ENCODE measurements at places on chromosomes 16 and 17.
A peak's percentile ranks its signal among the peaks of the same experiment; 100 is the strongest.

- no peak for DNase-seq
Measured at GRCh38 chr16:89026121-89026612, 49.2 kb upstream of the CBFA2T3 start.

GRCh38 chr16:74591876-74592650 is 14.9 kb downstream of the GLG1 start:
- DNase-seq: no peak

DNA sequence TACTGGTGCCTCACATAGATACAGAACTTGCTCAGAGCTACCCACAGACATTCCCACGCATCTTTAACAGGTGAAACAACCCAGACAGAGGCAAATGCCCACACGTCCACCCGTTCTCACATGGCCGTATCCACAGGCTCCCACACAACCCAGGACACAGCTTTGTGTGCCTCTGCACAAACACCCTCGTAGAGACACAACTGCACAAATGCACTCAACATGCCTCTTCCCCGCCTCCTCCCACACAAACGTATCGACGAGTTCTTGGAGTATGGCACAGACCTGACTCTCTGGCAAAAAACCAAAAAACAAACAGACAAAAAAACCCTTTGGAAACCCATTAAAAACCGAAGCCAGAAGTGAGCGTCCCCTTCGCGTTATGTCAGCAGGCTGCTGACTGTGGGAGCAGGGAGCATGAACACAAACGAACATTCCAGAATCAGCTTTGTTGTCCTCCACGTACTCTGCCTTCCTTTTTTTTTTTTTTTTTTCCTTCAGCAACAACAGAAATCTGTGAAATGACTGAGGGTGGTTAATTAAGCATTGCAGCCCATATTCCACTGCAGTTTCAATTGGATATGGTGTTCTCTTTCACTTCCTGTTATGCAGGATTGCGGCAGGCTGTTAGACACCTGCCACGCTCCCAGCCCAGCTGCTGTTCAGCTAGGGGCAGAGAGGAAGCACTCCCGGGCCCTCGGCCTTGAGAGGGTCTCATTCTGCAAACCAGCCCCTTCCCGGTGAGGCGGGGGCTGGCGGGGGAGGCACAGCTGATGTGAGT is 313.7 kb downstream of the MAF start:
- peak; percentile 51 for DNase-seq

DNA sequence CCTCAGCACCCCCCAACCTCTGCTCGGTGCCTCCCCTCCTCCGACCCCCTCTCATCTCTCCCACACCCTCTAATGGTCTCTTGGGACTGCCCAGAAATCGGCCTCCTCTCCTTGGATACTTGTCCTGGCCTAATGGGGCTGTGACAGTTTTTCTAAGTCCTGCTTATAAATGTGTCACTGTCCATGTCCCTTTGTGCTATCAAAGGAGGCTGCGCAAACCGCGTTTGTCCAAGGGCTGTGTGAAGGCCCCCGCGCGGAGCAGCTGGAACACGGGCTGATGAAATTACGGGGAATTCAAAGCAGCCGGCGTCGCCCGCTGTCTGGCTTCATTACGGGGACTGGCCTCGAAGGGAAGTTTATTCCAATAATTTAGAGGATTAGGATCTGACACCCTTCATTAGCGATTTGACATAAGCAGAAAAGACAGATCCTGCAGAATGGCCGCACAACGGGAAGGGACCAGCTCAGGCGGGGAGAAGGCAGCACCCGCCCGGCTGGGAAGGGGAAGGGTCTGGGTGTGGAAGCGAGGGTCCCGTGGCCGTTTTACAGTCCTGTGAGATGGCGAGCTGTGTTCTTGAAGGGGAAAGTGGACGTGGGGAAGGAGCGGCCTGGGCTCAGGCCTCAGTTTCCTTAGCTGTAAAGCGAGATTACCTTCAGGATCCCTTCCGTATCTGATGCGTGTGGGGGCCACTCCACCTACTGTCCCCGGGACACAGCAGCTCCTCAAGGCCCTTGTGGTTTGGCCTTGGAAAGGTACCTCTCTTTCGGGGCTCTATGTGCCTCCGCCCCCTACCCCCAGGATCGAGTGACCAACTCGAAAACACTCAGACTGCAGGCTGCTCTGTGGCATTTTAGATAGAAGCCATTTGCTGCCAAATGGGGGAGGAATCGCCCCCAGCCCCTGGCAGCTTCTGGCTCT is 1.6 kb upstream of the WFIKKN2 start:
- DNase-seq: no peak

DNA sequence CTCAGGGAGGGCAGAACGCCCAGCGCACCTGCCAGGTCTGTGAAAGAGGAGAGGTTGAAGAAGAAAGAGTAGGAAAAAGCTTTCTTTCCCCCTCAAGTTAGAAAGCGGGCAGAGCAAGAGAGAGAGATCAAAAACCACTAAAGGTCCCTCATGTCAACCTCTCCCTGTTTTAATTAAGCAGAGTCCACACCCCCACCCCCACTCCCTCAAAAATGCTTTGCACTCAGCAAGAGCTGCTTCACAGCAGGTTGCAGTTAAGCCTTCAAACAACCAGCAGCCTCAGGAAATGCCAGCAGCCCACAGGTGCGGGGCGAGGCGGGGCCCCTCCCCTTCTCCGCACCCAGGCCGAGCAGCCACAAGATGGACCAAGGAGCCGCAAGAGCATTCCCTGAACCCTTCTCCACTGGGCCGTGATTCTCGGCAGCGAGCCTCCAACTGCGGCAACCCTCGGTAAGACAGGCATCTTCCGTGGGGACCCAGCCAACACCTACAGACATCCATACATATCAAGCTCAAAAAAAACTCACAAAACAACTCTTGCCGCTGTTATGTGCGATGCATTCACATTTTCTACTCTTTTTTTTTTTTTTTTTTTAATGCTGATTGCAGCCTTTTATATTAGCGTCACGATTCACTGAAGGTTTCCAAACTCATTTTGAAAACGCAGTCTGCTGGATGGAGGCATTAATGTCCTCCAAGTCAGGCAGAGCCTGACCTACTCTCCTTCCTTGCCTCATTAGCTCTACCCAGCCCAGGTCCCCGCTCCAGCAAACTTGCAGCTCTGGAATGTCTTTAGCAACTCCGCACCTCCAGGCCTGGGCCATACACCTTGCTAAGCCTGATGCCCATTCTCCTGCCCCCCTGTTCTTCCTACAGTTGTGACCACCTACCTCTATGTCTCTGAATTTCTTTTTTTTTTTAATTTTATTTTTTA is 66.1 kb downstream of the AXIN2 start:
- no peak for DNase-seq

DNA sequence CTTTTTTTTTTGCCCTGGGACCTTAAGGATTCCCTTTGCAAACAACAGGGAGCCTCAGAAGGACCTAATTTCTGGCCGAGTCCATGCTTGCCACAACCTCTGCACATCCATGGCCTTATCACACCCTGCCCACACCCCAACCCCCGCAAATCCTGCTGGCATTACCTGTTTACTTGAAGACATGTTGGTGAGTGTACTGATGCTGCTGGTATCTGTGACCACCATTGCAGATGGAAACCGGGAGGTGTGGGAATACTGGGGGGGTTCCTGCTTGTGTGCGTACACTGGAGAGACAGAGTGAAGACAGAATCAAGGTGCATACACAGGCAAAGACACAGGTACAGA is 46.0 kb downstream of the HNF1B start:
- DNase-seq: no peak

- peak; percentile 94 for DNase-seq
Measured at GRCh38 chr16:55944377-55944802, 69.2 kb upstream of the CES5A start.

DNA sequence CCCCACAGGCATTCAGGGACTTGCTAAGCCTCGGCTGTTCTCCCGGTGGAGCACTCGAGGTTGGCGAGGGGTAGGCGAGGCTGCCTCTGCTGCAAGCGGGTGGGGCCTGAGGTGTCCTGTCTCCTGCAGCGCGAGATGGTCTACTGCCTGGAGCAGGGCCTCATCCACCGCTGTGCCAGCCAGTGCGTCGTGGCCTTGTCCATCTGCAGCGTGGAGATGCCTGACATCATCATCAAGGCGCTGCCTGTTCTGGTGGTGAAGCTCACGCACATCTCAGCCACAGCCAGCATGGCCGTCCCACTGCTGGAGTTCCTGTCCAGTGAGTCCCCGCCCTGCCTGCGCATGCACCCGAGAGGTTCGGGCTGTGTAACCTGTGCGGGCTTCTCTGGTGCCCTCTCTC is 26.3 kb downstream of the TSC2 start:
- DNase-seq: no peak

GRCh38 chr17:28527181-28527681 is 21.1 kb downstream of the FOXN1 start:
- no peak for DNase-seq

- DNase-seq: no peak
Measured at GRCh38 chr16:2090481-2090776, 42.6 kb downstream of the TSC2 start.

DNA sequence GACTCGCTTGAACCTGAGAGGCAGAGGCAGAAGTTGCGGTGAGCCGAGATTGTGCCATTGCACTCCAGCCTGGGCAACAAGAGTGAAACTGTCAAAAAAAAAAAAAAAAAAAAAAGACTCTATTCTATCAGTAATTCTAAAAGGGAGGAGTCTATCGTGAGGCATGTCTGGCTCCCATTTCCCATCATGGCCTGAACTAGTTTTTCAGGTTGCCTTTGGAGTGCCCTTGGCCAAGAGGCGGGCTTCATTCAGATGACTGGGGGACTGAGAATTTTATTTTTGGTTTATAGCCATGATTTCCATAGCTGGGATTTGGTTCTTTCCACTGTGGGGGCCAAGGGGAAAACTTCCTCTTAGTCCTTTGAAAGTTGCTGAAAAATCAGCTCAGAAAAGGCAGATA is 3.5 kb upstream of the SNX29 start:
- no peak for DNase-seq

GRCh38 chr17:77494664-77495435 is 354.1 kb downstream of the SEC14L1 start:
- peak; percentile 73 for DNase-seq

GRCh38 chr16:69311533-69312387 is 610 bp downstream of the VPS4A start:
- DNase-seq: no peak

GRCh38 chr17:47280072-47280811 is 26.6 kb downstream of the ITGB3 start:
- no peak for DNase-seq

DNA sequence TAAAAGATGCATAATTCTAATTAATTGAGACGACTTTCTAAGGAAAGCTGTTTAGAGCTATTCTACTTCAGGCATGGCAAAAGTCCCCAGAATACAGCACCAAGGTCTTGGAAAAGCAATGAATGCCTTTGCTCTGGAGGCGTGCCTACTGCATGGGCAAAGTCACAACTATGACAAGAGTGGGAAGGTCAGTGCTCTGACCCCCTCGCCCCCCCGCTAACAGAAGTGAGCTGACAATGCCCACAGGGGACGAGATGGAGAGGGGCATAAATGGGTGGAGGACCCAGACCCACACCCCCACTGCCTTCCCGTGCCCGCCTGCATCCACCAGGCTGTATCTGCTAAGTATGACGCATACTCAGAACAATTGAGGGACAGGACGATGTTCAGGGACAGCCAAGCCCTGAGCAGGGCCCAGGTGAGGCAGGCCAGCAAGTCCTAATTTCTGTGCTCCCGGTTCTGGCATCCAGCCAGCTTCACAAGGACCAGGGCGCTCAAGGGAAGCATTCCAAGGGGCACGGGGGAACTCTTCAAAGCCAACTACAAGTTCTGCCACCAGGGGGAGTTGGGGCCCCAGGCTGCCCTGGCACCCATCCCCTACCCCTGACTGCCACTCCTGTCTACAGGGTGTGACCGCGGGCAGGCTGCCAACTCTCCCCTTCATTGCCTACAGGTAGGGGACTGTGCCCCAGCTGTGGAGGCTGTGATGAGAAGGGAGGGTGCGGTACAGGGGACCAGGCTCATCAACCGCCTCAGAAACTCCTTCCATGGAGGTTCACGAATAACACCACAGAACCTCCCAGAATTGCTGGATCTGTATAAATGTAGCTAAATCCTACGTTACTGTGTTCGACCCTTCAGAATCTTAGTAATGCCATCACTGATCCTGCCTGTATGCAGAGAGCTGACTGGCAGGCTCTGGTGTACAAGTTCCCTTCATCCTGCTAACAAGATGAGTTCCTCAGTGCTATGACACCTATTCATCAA is 20.8 kb downstream of the NPRL3 start:
- peak; percentile 83 for DNase-seq

DNA sequence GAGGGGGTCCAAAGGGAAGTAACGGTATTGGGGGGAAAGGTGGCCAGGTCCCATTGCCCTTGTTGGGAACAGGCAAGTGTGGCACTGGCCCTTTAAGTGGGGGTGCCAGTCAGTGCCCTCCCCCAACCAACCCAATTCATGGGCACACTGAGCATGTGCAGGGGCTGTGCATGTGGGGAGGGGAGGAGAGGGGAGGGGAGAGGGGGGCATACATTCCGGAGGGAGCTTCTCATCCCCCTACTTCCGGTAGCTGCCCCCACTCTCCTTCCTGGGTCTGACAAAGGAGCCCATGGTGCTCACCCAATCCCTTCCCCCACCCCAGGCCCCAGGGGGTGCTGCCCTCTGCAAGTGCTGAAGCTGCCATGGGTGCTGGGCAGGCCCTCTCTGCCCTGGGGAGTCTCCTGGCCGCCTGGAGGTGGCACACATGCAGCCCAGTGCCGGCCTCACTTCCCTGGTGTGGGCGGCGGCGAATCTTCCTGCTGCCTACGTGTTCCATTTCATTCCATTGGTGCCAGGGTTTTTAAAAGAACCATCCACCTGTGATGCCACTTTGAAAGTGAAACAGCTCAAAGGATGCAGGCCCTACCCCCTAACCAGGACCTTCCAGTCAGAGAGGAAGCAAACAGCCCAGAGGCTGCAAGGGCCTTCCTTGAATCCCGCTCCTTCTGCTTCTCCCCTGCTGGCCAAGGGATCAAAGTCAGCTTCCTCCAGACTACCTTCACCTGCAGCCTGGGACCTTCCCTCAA is 11.0 kb downstream of the HEXIM2 start:
- no peak for DNase-seq

DNA sequence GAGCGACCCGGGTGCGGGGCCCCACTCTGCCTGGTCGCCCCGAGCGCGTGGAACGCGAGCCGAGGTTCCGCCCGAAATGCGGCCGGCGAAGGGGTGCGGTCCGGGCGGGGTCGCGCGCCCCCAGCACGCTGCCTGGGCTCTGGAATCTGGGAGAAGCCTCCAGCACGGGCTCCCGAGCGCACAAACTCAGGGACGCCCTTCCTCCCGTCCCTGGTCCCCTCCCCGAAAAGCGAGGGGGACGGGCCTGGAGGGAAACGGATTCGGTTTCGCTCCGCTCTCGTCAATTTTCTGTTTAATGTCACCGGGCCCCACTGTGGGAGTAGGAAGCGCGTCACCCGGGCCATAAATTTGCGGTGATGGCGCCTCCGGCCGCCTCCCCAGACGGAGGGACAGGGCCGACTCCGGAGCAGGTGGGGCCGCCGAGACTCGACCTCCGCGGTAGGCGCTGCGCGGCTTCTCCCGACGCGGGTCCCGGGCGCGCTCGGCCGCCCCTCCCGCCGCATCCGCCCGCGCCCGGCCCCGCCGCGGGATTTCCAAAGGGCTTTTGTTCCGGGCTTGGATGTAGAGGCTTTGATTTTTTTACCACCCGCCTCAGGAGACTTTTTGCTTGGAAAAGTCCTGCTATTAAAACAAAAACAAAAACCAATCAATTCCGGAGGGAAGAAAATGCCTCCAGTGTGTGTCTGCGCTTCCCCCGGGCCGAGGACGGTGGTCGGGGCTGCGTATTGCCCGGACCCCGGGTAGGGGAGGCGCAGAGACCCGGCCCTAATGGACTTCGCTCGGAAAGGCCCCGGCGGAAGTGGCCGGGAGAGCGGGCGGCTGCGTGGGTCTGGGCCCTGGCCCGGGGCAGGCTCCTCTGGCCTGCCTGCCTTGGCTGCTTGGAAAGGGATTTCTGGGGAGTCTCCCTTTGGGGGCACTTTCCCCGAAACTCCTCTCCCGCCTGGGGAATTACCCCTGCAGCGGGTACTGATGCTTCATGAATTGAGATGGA is 7.9 kb upstream of the BAHCC1 start:
- DNase-seq: no peak
